ENCODE measurements at places on chromosomes 5 and 9.

DNA sequence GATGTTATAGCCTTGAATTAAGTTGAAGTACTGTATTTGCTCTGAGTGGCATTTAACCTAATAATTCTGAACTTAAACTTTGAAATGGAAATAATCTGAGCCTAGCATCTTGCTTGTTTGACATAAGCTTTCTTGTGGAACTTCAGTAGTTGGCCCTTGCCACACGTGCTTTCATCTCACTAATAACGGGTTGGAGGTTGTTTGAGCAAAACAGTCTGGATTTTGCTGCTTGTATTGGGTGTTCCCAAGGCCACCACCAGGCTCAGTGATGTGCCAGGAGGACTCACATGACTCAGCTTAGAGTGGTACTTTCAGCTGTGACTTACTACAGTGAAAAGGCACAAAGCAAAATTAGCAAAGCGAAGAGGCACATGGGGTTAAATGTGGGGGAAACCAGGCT is 35.7 kb downstream of the SECISBP2 start:
- DNase-seq = no peak

GRCh38 chr5:170307575-170308465 is 10.2 kb upstream of the LCP2 start:
- DNase-seq = peak; percentile 83

- no peak for DNase-seq
Observed at GRCh38 chr9:14423815-14424261, 109.9 kb upstream of the NFIB start.

DNA sequence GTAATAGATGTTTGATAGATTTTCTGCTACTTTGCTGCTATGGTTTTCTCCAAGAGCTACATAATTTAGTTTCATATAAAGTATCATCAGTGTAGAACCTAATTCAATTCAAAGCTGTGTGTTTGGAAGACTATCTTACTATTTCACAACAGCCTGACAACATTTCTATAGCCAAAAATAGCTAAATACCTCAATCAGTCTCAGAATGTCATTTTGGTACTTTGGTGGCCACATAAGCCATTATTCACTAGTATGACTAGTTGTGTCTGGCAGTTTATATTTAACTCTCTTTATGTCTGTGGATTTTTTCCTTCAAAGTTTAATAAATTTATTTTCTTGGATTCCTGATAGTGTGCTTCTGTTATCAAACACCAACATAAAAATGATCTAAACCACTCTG is 35.1 kb upstream of the CCDC152 start:
- no peak for DNase-seq

DNA sequence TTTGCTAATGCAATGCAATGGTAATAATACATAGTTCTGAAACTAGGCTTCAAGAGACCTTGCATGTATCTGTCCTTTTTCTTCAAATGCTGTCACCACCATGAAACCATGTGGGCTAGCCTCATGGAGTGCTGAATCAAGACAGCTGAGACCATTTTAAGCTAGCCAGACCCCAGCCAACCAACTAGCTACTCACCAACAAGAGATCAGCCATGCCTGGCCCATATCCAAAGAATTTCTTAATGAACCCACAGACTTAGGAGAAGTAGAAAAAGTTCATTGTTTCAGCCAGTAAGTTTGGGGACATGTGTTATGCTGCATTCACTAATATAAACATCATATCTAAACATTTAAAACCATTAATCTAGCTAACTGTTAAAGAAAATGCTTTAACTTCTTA is 139.8 kb upstream of the EDIL3 start:
- DNase-seq = no peak

- peak; percentile 33 for DNase-seq
Observed at GRCh38 chr9:125262294-125262991, 817 bp downstream of the GAPVD1 start.

DNA sequence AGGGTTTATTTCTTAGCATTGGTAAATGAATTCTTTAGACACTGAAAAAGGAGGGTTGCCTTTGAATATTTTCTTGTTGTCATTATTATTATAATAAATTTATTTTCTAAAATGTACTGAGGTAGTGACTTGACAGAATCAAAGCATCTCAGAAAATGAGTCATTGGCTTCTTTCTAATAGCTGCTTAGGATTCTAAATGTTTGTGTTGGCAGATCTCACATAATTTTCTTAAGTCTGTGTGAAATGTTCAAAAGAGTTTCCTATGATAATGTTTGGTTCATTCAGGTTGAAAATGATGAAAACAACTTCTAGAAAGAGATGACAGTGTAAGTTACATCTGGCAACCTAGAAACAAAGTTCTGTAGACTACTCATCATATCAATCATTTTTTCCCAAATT is 69.7 kb downstream of the SH3GL2 start:
- no peak for DNase-seq

GRCh38 chr9:99907208-99907532 is 716 bp downstream of the STX17 start:
- no peak for DNase-seq

GRCh38 chr9:92763721-92764380 is 782 bp downstream of the BICD2 start:
- DNase-seq = no peak

All from CD4-positive, alpha-beta T cell treated with Interferon alpha-2 for 1 hour (primary cell).